ENCODE measurements at places on chromosomes 11 and 22.

DNA sequence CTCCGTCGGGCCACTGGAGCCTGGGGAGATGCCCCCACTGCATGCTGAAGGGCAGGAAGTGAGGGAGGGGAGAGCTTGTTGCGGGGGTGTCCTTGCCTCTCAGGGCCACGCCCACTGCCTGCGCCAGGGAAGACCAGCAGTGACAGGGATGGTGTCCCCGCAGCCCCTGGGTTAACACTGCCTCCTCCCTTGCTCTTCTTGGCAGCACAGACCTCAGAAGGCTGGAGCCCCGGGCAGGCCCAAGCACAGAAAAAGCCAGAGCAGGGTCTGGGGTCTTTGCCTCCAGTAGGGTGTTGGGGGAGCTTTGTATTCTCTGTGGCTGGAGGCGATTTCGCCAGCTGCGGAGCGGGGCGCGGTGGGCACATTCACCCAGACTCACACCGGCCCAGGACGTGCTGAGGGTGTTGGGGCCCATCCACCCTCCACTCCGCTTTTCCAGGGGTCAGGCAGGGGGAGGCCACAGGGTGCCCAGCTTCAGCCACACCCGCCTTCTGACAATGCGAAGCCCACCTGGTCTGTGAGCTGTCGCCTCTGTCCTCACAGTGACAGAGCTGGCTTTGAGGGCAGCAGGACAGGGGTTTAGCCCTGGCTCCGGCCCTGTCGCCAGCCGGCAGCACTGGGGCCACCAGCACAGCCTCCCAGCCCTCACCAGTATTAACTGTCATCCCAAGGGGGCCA, 83.7 kb downstream of the CDKN1C start:
- no peaks in the 10 kb centered on the region for H3K27me3 ChIP-seq
- peaks cover 3% of the 10 kb centered on the region for H3K36me3 ChIP-seq
- peaks cover 37% of the 10 kb centered on the region for H3K4me1 ChIP-seq
- no peak overlapping the region for H3K27ac ChIP-seq
- DNase-seq, result no peak

DNA sequence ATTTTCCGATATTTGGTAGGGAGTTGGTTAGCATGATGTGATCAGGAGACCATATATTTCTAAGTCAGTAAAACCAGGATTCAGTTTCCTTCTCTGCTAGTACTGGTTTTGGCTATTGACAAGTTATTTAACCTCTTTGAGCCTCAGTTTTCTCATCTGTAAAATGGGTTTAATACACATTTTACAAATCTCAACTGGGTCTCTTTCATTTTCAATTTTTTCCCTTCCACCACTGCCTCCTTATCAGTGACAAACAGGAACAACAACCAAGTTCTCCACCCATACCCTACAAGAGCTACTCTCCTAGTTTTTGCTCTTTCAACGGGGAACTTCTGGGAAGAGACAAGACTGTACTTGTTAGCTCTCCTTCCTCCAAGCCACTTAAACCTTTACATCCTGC, 6.2 kb upstream of the APLP2 start:
- no peak overlapping the region for H3K27ac ChIP-seq
- peaks cover 6% of the 10 kb centered on the region for H3K4me1 ChIP-seq
- no peak overlapping the region for H3K4me3 ChIP-seq

DNA sequence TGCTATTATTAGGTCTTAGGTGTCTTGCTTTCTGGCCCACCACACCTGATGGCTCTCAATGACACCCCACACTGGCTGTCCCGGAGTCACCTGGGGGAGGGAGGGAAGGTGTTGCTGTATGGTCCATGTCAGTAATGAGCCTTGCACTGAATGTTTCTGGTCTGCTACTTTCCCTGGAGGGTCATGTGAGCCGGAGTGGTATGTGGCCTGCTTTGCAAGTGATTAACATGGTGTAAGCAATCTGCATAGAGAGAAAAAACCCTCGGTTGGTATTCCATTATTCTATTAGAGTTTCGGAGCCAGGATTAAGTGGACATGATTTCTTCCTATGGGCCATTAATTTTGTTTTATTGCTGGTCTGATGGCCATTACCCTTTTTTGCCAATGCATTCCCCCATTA, 63.9 kb downstream of the PKNOX2 start:
- peaks cover 86% of the 10 kb centered on the region for H3K27me3 ChIP-seq
- H3K4me1 ChIP-seq, result peaks cover 43% of the 10 kb centered on the region
- H3K36me3 ChIP-seq, result peaks cover 3% of the 10 kb centered on the region
- H3K27ac ChIP-seq, result no peak overlapping the region
- no peak overlapping the region for H3K4me3 ChIP-seq

- H3K27me3 ChIP-seq, result no peaks in the 10 kb centered on the region
- no peak for DNase-seq
- no peaks in the 10 kb centered on the region for H3K36me3 ChIP-seq
- peak overlapping the region; percentile 62 for H3K27ac ChIP-seq
- H3K4me3 ChIP-seq, result peak overlapping the region; percentile 94
- H3K4me1 ChIP-seq, result peaks cover 7% of the 10 kb centered on the region
Observed at GRCh38 chr22:50581950-50582492, 628 bp downstream of the CHKB start.

DNA sequence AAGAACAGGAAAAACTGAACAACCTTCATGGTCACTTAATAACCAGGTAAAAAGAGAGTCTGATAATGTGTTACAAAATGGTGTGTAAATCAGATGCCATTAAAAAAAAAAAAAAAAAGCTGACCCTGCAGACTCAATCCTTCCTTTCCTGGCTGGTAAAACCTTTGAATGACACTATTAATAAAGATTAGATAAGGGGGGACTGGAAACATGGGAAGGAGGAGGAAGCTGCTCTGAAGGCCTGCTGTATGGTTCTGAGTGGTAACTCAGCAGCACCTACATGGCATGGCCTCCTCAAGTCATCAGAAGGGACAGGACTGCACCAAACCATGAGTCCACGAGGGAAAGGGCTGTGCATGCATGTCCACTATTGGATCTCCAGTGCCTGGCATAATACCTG, 18.0 kb upstream of the SWAP70 start:
- no peak overlapping the region for H3K4me3 ChIP-seq
- no peaks in the 10 kb centered on the region for H3K27me3 ChIP-seq
- no peak for DNase-seq
- H3K4me1 ChIP-seq, result no peaks in the 10 kb centered on the region
- peaks cover 4% of the 10 kb centered on the region for H3K36me3 ChIP-seq

DNA sequence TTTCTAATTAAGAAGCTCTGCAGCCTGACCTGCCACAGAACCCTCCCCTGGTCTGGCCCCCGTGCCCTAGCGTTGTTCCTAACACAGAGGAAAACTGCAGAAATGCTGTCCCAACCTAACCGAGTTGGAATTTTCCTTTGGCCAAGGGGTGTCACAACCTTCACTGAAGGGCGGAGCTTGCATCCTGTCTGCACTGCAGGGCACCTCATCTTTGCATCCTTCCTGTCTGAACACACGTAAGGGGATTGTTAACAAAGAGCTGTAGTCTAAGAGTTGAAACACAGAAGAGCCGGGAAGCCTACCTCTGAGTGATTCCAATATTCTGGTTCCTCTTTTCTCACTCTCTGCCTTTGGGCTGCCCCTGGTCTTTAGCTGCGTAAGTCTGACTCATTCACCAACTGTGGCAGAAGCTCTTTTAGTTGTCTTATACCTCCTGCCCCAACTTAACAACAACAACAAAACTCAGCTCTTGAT, 1.6 kb downstream of the DIXDC1 start:
- no peaks in the 10 kb centered on the region for H3K36me3 ChIP-seq
- peaks cover 49% of the 10 kb centered on the region for H3K4me1 ChIP-seq
- H3K4me3 ChIP-seq, result peak overlapping the region; percentile 72
- no peak for DNase-seq
- peak overlapping the region; percentile 86 for H3K27ac ChIP-seq

DNA sequence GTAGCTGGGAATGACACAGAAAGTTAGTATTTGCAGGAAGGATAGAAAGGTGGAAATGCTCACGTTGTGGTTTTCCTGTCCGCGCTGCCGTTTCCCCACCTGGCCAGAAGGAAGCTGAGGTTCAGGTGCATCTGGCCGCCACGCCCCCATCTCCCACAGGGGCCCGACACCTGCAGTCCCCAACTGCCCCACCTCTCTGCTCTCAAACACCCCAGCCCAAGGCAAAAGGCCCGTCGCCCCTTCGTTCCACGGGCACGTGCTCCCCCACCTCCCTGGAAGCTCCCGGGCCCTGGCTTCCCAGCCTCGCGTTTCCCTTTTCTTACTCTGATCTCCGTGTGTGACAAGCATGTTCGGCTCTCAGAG, 985.1 kb downstream of the BRD1 start:
- no peaks in the 10 kb centered on the region for H3K27me3 ChIP-seq
- no peaks in the 10 kb centered on the region for H3K4me1 ChIP-seq
- DNase-seq, result no peak
- H3K36me3 ChIP-seq, result no peaks in the 10 kb centered on the region
- no peak overlapping the region for H3K4me3 ChIP-seq

- H3K27me3 ChIP-seq, result no peaks in the 10 kb centered on the region
- H3K4me1 ChIP-seq, result peaks cover 39% of the 10 kb centered on the region
- peak overlapping the region; percentile 83 for H3K4me3 ChIP-seq
- peak overlapping the region; percentile 92 for H3K27ac ChIP-seq
Observed at GRCh38 chr11:121654843-121655536, 202.2 kb upstream of the SORL1-AS1 start.

DNA sequence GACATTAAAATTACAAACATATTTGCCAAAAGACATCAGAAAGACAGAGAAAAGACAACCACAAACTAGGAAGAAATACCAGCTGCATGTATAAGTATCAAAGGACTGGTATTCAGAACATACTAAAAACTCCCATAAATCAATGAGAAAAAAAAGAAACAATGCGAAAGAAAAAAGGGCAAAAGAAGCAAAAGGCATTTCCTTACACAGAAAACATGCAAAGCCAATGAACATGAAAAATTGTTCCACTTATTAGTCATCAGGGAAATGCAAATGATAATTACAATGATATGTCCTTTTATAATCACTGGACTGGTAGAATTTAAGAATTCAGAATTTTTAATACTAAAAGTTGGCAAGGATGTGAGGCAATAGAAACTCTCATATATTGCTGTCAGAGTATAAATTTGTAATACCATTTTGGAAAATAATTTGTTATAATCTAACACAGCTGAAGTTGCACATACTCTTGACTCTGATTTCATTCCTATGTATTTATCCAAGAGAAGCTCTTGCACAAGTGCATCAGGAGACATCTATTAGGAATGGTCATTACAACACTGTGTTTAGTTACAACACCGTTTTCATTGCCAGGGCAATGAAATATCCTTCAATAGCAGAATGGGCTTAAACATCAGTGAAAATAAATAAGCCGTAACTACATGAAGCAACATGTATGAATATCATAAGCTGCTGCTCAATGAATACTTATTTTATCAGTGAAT, 279.7 kb downstream of the SWAP70 start:
- H3K27ac ChIP-seq, result no peak overlapping the region
- no peaks in the 10 kb centered on the region for H3K4me1 ChIP-seq
- no peak for DNase-seq
- no peak overlapping the region for H3K4me3 ChIP-seq

DNA sequence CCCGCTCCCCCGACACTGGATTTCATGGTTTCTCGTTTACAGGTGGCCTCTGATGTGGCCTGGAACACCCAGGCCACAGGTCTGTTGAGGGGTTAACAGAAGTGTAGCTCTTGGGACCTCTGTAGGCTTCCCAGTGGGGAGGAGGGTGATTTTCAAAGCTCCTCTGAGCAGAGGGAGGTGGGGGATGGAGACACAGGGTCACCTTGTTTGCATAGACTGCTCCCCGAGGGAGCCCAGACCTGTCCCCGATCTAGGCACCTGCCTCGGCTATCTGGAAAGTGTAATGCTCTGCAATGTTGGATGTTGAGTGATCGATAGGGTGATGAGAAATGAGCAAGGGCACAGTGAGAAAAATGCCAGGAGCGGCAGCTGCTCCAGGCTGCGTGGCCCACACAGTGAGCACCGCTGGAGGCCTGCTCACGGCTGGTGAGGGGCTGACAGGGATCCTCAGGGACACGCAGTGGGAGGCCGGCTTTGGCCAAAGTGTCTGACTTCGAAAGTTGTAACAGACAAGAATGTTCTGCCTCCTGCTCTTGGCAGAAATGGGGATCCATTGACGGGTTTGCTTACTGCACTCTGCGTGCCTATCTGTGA, 594.1 kb downstream of the BRD1 start:
- peaks cover 11% of the 10 kb centered on the region for H3K27me3 ChIP-seq
- H3K36me3 ChIP-seq, result no peaks in the 10 kb centered on the region
- H3K4me1 ChIP-seq, result no peaks in the 10 kb centered on the region

DNA sequence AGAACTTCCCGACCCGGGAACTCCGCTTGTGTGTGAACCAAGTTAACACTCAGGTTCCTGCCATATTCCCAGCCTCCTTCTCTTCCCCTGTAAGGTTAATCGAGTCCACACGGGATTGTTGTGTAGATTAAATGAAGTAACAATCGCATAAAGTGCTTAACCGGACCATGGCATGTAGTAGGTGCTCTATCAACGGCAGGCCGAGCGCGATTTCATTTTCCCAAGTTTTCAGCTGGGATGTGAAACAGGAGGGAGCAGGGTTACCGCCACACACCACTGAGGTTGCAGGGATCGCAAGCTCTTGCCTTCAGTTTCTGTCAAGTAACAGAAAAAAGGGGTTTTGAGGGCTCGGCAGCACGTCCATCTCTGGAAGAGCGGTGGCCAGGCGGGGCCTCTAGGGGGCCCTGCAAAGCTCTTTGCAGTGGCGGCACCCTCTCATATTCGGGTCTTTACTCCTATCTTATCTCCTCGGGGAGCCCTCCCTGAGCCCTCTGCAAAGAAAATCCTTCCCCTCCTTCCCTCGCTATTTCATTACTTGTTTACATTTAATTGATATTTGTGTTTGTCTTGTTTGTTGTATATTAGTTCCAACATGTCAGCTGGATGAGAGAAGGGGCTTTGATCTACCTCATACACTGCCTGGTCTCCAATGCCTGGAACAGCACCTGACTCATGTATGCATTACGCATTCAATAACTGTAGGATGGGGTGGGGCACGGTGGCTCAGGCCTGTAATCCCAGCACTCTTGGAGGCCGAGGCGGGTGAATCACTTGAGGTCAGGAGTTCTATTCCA, 816 bp upstream of the PLEKHA7 start:
- peaks cover 8% of the 10 kb centered on the region for H3K4me1 ChIP-seq
- peak overlapping the region; percentile 22 for H3K27ac ChIP-seq
- peak overlapping the region; percentile 97 for H3K4me3 ChIP-seq
- no peaks in the 10 kb centered on the region for H3K36me3 ChIP-seq
- DNase-seq, result peak; percentile 23

- no peak overlapping the region for H3K4me3 ChIP-seq
- peak; percentile 17 for DNase-seq
- peaks cover 19% of the 10 kb centered on the region for H3K4me1 ChIP-seq
- H3K27ac ChIP-seq, result no peak overlapping the region
- no peaks in the 10 kb centered on the region for H3K27me3 ChIP-seq
Observed at GRCh38 chr11:46489656-46490560, 98.3 kb upstream of the CHRM4 start.

DNA sequence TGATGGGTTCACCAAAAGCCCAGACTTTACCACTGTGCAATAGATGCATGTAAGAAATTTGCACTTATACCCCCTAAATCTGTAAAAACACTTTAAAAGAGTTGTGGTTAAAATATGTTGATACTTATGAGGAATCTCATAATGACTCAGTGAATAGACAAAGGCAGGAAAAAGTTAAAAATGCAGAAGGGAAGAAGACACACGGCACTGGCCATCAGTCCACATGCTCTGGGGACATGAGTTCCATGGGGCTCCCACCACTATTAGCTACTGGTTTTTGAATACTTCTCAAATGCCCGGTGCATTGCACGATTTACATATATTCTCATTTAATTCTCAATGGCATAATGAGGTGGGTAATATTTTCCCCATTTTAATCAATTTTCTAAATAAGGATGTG, 59.3 kb upstream of the BLID start:
- peaks cover 45% of the 10 kb centered on the region for H3K4me1 ChIP-seq
- DNase-seq, result no peak
- no peaks in the 10 kb centered on the region for H3K27me3 ChIP-seq
- H3K4me3 ChIP-seq, result no peak overlapping the region
- no peak overlapping the region for H3K27ac ChIP-seq
